ENCODE measurements at places on chromosomes 11 and 22.
A peak's percentile ranks its signal among the peaks of the same experiment; 100 is the strongest.

DNA sequence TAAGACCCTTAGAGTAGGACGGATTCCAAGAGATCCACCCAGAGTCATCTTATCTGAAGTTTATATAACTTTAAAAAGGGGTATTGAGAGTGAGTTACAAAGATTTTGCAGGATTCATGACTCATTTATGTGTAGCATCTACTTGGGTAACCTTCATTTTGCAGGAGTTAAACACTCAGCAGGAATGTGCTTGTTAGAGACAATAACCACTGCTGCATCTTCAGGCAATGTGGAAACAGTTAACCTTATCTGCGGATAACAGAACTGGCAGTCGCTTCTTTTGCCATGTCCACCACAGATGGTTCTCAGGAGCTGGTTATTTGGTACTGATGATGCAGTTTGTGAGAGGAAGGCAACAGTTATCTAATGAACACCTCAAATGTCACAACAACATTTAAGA, 417.9 kb upstream of the DDI1 start:
- DNase-seq: no peak

GRCh38 chr11:33438301-33438700, 181.1 kb downstream of the HIPK3 start:
- DNase-seq: peak; percentile 16

GRCh38 chr22:37803639-37804351, 3.9 kb upstream of the GCAT start:
- no peak for DNase-seq

- DNase-seq: peak; percentile 0
Observed at GRCh38 chr11:63212742-63213141, 30.7 kb downstream of the SLC22A25 start.

GRCh38 chr22:19890502-19891316, 36.0 kb upstream of the GNB1L start:
- no peak for DNase-seq

DNA sequence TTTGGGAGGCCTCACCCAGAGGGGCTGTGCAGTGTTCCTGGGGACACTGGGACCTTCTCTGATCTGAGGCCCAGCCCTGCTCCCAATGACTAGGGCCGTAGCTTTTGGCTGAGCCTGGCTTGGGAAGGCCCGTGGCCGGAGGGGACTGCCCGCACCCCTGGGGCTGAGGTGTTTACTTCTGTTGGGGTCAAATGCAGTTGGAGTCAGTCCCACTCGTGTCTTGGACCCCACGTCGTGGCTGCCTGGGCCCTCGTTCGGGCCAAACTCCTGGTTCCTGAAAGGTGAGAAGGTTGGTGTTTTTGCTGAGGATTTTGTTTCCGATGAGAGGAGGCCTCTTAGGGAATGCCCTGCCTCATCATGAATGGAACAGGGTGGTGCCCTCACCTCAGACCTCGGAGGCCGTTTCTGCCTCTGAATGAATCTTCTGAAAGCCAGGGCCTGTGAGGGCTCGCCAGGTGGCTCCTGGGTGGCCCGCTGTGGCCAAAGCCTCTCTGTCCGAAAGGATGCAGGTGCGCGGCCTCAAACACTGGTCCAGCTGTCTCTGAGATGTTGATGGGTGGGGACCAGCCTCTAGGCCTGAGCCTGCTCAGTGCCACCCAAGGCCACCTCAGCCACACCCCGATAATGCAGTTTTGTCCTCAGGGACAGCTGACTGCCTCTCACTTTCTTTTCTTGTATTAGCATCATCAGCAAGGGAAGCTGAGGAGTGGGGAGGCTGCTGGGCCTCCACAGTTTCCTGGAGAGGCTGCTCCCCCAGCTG, 40.3 kb upstream of the A4GALT start:
- DNase-seq: no peak

GRCh38 chr11:58813693-58814092, 30.8 kb downstream of the GLYATL2 start:
- DNase-seq: no peak

DNA sequence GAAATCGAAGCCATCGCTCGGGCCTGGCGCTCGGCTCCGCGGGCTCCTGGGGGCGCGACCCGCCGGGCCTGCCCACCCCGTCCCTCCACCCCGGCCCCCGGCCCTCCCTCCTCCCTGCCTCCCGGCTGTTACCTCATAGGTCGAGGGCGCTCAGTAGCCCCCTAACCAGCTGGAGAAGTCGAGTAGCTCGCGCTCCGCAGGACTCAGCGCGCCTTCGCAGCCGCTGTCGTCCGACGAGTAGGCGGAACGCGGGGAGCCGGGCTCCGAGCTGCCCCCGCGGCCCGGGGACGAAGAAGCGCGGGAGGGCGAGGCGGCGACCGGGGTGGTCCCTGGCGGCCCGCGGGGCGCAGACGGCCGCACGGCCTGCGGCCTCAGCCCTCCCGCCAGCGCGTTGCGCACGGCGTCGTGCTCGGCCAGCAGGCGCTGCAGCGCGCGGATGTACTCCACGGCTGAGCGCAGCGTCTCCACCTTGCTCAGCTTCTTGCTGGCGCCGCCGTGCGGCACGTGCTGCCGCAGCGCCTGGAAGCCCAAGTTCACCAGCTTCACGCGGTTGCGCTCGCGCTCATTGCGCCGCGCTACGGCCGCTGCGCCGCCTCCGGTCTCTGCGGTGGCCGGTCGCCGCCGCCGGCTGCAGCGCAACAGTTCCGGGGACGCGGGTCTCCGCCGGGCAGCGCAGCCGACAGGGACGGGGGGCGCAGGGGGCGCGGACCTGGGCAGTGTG, 627 bp downstream of the ASCL2 start:
- DNase-seq: no peak

DNA sequence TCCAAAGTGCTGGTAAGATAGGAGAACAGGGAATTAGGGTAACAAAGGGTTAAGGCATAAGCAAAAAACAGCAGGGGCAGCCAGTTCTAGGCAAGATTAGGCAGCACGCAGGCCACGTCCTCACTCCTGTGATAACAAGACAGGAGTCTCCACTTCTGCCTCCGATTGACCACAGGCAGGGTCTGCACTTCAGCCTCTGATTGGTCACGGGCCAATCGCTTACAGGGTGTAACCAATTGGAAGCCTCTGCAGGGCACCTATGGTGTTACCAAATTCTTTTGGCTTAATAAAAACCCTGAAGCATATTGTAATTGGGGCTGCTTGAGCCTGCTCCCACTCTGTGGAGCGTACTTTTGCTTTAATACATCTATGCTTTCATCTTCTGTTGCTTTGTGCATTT, 12.2 kb upstream of the GSTP1 start:
- DNase-seq: no peak

DNA sequence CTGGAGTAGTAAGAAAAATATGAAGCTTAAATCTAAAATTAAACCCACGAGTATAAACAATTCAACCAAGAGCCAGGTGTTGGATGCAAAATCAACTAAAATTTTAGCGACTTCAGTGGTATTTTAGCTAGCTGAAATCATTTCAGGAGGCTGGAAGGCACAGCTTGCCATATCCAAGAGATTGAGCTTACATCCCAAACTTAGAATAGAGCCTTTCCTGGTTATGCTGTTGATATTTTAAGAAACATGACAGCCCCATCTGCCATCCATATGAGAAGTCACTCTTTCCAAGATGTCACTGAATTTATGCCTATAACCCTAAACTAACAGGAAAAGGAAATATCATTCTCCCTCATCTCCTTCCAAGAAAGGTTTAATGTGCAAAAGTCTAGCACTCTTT, 334.0 kb downstream of the KCNA4 start:
- no peak for DNase-seq

- no peak for DNase-seq
Observed at GRCh38 chr22:37742376-37743171, 45.7 kb downstream of the TRIOBP start.

- DNase-seq: no peak
Observed at GRCh38 chr11:33507356-33507755, 193.3 kb downstream of the C11orf91 start.

- no peak for DNase-seq
Observed at GRCh38 chr22:40396882-40397281, 26.5 kb downstream of the SGSM3 start.

GRCh38 chr11:1138097-1138496, 19.7 kb upstream of the MUC5AC start:
- no peak for DNase-seq

DNA sequence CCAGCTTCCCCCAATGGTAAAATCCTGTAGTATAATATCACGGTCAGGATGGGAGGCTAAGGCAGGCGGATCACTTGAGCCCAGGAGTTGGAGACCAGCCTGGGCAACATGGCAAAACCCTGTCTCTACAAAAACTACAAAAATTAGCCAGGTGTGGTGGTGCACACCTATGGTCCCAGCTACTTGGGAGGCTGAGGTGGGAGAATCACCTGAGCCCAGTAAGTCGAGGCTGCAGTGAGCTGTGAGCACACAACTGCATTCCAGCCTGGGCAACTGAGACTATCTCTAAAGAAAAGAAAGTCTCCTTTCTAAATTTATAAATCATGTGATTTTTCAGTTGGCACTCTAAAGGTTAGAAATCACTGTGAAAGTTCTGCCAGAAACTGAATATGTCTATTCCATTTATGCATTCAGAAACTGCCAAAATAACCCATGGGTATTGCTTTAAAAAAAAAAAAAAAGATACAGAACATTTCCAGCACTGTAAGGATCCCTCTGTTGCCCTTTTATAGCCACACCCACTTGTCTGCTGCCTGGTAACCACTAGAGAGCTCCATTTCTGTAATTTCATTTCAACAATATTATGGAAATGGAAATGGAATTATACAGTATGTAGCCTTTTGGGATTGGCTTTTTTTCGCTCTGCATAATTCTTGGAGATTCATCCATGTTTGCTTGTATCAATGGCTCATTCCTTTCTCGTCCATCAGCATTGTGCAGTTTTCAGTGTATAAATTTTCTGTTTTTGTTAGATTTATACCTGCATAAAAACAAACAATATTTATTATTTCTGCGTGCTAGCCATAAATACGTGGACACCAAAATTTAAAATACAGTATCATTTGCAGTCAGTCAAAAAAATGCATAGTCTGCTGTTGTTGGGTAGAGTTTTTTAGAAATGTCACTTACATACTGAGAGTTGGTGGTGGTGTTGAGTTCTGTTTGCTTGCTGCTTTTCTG, 9.4 kb downstream of the CDC45 start:
- no peak for DNase-seq

- DNase-seq: no peak
Observed at GRCh38 chr11:47332791-47333525, 19.5 kb downstream of the MYBPC3 start.

- DNase-seq: no peak
Observed at GRCh38 chr11:83285151-83285770, 906 bp downstream of the CCDC90B start.

DNA sequence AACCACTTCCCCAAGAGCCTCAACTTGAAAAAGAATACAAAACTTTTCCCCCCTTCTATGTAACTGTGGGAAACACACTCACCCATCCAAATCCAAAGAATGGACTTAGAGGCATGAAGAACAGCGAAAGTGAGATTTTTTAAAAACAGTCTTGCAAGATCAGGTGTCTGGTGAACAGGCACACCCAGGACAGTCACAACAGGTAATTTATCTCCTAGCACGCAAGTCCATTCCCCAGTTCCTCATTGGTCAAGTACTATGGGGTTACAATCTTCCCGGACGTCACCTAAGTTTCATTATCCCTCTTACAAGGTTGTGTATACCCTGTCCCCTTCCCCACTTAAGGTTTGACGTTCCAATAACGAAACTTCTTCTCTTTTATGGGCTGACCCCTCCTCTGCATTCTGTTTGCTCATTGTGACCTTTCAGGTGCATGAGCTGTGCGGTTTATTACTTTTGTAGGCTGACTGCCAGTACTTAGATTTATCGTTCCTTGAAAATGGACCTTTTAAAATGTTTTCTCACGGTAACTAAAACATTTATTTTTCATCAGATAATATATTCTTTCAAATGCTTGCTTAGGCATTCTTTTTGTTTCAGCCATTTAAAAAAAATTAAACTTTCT, 1401.9 kb downstream of the FAM181B start:
- DNase-seq: no peak

DNA sequence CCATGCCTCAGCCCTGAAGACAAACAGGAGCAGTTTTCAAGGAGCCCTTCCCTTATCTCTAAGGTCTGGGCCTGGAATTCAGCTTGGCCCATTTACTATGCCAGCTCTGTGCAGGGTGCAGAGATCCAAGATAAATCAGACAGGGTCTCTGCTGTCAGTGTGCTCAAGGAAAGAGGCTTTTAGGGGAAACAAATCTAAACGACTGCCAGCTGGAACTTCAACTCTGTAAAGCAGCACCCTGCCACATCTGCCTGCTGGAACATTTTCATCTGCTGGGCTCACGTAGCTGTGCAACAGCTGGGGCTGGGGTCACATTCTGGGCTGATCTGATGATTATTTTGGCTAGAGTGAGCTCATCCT, 19.8 kb upstream of the EHF start:
- no peak for DNase-seq

DNA sequence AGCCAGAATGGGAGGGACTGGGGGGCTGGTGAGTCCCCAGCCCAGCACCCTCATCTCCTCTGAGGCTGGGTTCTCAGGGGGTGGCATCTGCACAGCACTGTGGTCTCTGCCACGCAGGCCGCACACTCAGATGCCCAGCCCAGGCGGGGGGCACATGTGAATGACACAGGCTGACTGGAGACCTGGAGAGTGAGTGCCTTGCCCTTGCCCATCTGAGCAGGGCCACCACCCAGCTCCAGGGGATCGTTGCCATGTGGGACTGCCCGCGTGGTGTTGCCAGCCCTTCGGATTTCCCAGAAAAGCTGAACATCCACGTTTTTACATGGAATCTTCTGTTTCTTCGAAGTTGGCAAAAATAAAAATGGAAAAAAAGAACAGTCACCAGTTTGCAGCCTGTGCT, 18.9 kb downstream of the PRDM11 start:
- DNase-seq: no peak

DNA sequence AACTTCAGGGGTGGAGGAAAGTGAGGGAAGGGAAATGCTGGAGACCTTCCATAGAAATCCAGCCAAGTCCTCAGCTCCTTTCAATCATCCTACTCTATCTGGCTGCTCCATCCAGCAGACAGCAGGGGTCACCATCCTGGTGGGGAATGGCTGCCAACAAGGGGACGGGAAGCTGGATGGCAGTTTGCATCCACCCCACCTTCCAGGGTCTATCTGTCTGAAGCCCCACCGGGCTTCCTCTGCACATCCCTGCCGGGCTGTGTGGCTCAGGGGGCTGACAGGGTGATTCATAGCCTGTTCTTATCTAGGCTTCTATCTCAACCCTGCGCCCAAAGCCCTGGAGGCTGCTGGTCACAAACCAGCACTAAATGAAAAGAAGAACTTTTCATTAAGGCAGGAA, 1.1 kb downstream of the SYTL2 start:
- DNase-seq: no peak

DNA sequence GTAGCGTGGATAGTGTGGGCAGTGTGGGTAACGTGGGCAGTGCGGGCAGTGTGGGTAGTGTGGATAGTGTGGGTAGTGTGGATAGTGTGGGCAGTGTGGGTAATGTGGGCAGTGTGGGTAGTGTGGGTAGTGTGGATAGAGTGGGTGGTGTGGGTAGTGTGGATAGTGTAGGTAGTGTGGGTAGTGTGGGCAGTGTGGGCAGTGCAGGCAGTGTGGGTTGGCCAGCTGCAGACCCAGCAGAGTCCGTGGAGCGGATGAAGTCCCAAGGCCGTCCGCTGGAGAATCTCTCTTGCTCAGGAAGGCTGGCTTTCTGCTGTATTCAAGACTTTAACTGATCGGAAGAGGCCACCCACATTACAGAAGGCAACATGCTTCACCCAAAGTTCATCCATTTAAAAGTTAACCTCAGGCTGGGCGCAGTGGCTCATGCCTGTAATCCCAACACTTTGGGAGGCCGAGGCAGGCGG, 26.1 kb upstream of the KRTAP5-6 start:
- no peak for DNase-seq

- peak; percentile 77 for DNase-seq
Observed at GRCh38 chr22:46149512-46150033, 753 bp upstream of the PPARA start.

Data from midbrain (tissue), 1 donor.